ENCODE measurements at places on chromosomes 11 and 22. TPM values are rescaled to one million over a fixed set of nuclear protein-coding genes. Genes with fewer than 3 reads are reported as not detected.

DNA sequence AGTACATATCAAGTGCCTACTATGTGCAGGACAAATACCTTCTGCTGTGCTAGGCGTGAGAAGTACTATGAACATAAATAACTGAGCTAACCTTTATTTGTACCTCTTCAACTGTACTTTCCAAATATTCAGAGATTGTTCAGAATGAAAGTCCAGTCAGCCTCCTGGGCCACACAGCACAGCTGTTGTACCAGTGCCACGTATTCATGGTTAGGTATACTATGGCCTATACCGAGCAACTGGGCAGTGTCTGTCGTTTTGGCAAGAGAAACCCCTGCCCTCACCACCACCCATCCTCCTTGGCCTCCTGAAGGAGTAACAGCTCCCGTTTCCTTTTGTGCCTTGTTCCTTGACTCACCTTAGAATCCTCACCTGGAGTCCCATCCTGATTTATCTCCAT, 53.0 kb downstream of the RASSF10 start:
- no peak for DNase-seq
- H3K27ac ChIP-seq = no peak overlapping the region
- H3K4me1 ChIP-seq = no peaks in the 10 kb centered on the region

GRCh38 chr11:73236854-73237253, 18.8 kb downstream of the P2RY2 start:
- H3K4me1 ChIP-seq = no peaks in the 10 kb centered on the region
- peak; percentile 37 for DNase-seq
- H3K4me3 ChIP-seq = no peak overlapping the region
- no peaks in the 10 kb centered on the region for H3K27me3 ChIP-seq
- H3K27ac ChIP-seq = no peak overlapping the region

- H3K4me3 ChIP-seq = no peak overlapping the region
- no peak for DNase-seq
- H3K27ac ChIP-seq = no peak overlapping the region
- H3K4me1 ChIP-seq = no peaks in the 10 kb centered on the region
- no peaks in the 10 kb centered on the region for H3K36me3 ChIP-seq
Measured at GRCh38 chr11:2072551-2073261, 66.5 kb downstream of the IGF2 start.

DNA sequence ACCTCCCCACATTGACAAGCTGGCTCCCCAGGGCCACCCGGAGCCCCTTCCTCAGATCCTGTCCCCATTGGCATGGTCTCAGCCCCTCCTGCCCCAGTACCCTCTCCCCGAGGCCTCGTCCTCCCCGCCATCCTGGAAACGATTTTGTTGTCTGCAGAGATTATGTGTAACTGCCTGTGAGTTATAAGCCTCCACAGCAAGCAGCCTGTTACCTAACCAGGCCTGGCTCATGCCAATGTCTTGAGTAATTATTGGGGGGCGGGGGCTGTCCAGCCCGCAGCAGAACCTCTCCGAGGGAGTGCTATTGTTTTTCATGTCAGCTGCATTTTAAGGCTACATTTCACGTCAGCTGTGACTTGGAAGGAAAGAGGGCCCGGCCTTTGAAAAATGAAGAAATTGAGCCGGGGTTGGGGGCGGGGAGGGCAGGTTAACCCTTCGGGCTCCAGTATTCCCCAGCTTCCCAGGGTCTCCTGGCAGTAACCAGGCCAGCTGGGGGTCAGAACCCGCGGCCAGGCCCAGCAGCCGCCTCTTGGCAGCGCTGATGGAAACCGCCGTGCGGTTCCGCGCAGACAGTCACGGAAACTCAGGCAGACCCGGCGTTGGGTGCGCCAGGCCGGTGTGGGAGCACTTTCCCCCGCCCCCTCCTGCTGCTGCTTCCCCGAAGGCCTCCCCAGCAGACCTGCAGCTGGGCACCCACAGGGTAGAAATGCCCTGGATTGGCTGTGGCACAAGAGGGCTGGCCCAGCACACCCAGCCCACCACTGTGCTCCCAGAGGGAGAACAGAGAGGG, 59.5 kb downstream of the CDKN1C start:
- no peaks in the 10 kb centered on the region for H3K4me1 ChIP-seq
- no peaks in the 10 kb centered on the region for H3K27me3 ChIP-seq
- DNase-seq = no peak
- H3K27ac ChIP-seq = no peak overlapping the region
- no peak overlapping the region for H3K4me3 ChIP-seq
- H3K36me3 ChIP-seq = no peaks in the 10 kb centered on the region

DNA sequence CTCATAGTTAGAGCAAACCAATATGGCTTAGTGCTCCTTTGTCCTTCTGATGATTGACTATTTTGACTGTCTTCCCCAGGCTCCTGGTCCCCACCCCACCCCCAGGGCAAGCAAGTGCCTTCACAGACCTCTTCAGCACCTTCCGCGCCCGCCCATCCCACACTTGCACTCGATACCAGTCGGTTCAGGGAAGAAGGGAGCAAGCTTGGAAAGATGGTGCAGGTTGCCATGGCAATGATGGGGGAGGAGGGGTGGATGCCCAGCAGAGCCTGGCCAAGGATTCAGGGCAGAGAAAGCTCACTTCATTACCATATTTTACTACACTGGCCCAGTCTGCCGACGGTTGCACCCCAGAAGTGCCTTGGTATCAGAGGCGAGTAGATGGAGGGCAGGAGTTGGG, 2.2 kb downstream of the TMEM132A start:
- H3K27me3 ChIP-seq = peaks cover 8% of the 10 kb centered on the region
- peaks cover 22% of the 10 kb centered on the region for H3K36me3 ChIP-seq

DNA sequence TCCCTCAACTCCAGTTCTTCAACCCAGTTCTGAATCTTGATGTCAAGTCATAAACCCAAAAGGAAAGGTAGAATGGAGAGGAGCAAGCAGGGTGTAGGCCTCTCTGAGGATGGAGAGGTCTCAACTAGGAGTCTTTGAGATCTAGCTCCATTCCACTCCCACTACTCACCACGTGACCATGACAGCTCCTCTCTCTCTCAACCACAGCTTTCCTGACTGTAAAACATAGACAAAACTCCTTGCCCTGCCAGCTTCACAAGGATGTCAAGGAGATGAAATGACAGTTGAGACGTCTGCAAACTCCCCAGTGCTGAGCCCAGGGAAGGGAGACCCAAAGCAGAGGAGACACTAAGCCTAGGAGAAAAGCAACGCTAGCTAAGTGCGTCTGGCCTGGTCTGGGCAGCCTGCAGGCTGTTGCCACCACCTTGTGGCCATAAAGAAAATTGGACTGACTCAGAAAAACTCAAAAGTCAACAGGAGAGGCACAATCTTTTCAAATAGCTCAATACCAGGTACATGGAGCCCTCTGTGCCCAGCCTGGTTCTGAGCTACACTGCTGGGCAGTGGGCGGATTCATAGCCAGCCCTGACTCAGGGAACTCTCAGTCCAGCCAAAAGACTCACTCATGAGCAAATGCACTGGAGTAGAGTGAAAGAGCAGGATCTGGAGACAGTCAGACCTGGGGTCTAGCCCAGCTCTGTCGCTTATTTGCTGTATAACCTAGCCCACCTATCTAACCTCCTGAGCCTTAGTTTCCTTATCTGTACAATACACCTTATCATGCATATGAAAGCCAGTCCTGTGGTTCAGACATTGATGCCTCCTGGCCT, 3.4 kb downstream of the CLPB start:
- H3K4me1 ChIP-seq = peaks cover 20% of the 10 kb centered on the region
- H3K27me3 ChIP-seq = no peaks in the 10 kb centered on the region
- no peak overlapping the region for H3K4me3 ChIP-seq
- no peak overlapping the region for H3K27ac ChIP-seq
- peak; percentile 74 for DNase-seq
- H3K36me3 ChIP-seq = peaks cover 6% of the 10 kb centered on the region

GRCh38 chr11:111631024-111631665, 28.9 kb downstream of the SIK2 start:
- H3K4me3 ChIP-seq = peak overlapping the region; percentile 17
- H3K36me3 ChIP-seq = no peaks in the 10 kb centered on the region
- DNase-seq = no peak
- no peak overlapping the region for H3K27ac ChIP-seq
- H3K4me1 ChIP-seq = peaks cover 8% of the 10 kb centered on the region

- H3K27ac ChIP-seq = no peak overlapping the region
- H3K36me3 ChIP-seq = no peaks in the 10 kb centered on the region
- no peak for DNase-seq
- no peaks in the 10 kb centered on the region for H3K4me1 ChIP-seq
Measured at GRCh38 chr11:122235615-122236014, 119.6 kb upstream of the BLID start.

- H3K27me3 ChIP-seq = no peaks in the 10 kb centered on the region
- no peak for DNase-seq
- no peak overlapping the region for H3K4me3 ChIP-seq
- H3K4me1 ChIP-seq = peaks cover 74% of the 10 kb centered on the region
Measured at GRCh38 chr22:50014053-50014501, 1.5 kb upstream of the IL17REL start.

- no peaks in the 10 kb centered on the region for H3K4me1 ChIP-seq
- H3K27me3 ChIP-seq = no peaks in the 10 kb centered on the region
- H3K27ac ChIP-seq = no peak overlapping the region
- DNase-seq = peak; percentile 20
- no peak overlapping the region for H3K4me3 ChIP-seq
Measured at GRCh38 chr11:33753304-33753967, 17.2 kb upstream of the CD59 start.

GRCh38 chr11:126456783-126457542, 101.5 kb downstream of the ST3GAL4 start:
- no peaks in the 10 kb centered on the region for H3K4me1 ChIP-seq
- H3K4me3 ChIP-seq = no peak overlapping the region
- DNase-seq = no peak
- H3K27ac ChIP-seq = no peak overlapping the region

- peak overlapping the region; percentile 11 for H3K27ac ChIP-seq
- no peaks in the 10 kb centered on the region for H3K36me3 ChIP-seq
- H3K4me3 ChIP-seq = no peak overlapping the region
- no peaks in the 10 kb centered on the region for H3K27me3 ChIP-seq
Measured at GRCh38 chr22:45246060-45246985, 5.6 kb upstream of the KIAA0930 start.

DNA sequence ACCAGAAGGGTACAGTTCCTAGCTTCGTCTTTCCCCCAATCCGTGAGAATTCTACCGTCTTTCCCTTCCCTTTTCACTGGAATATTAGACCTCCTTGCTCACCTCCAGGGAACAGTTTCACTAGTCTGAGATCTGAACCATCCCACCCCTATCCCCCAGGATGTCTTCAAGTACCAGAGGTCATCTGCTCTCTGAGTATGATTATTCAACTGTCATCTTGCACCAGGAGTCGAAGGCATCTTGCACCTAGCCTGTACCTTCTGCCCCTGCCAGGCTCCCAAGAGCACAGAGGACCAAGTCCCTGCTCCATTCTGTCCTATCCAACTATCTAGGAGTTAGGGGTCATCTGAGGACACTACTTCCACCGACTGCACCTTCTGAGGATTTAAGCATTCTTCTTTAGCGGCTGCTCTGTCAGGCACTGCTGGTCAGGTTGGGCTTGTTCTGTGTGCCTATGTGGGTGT, 804 bp downstream of the ACER3 start:
- H3K4me1 ChIP-seq = peaks cover 25% of the 10 kb centered on the region
- H3K36me3 ChIP-seq = no peaks in the 10 kb centered on the region
- H3K27me3 ChIP-seq = no peaks in the 10 kb centered on the region
- no peak overlapping the region for H3K27ac ChIP-seq
- DNase-seq = no peak
- peak overlapping the region; percentile 55 for H3K4me3 ChIP-seq

DNA sequence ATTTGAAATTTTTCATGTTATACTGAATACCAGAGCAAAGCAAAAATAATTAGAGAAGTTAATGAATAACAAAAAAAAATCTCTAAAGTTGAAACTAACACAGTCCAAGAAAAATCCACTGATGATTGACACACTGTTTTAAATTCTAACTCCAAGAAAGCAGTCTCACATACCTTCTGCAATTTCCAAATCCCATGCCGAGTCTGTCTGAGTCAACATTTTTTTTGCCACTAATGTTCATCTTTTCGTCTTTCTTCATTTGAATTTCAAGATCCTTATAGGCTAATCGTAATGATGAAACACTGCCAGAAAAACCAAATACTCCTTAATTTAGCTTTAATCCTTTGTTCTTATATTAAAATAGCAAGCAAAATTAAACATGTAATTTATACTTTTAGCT, 39.5 kb downstream of the ARFGAP3 start:
- H3K27ac ChIP-seq = no peak overlapping the region
- H3K4me1 ChIP-seq = no peaks in the 10 kb centered on the region
- H3K4me3 ChIP-seq = no peak overlapping the region
- H3K36me3 ChIP-seq = peaks cover 36% of the 10 kb centered on the region
- DNase-seq = no peak
- H3K27me3 ChIP-seq = no peaks in the 10 kb centered on the region

GRCh38 chr11:25449091-25449490, 882.8 kb upstream of the ANO3 start:
- no peak overlapping the region for H3K4me3 ChIP-seq
- no peaks in the 10 kb centered on the region for H3K4me1 ChIP-seq
- no peak for DNase-seq
- H3K27ac ChIP-seq = no peak overlapping the region
- no peaks in the 10 kb centered on the region for H3K27me3 ChIP-seq
- H3K36me3 ChIP-seq = no peaks in the 10 kb centered on the region

DNA sequence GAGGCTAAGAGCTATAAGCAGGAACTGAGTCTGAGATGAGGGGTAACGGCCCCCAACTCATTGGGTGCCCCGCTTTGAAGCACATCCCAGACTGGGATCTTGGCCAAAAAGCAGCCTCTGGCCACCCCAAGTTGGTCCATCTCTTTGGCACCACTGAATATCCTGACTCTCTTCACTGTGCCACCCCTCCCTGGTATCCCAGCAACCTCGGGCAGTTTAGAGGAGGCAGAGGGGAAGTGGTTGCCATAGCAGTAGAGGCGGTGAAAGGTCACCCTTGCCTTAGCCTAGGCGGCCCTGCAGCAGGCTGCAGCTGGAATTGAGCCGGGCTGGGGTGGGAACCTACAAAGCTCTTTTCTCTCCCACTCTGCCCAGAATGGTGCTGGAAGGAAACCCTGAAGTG, 1.1 kb downstream of the PELI3 start:
- peak overlapping the region; percentile 61 for H3K4me3 ChIP-seq
- peaks cover 22% of the 10 kb centered on the region for H3K4me1 ChIP-seq
- H3K27ac ChIP-seq = peak overlapping the region; percentile 52
- peak; percentile 60 for DNase-seq

DNA sequence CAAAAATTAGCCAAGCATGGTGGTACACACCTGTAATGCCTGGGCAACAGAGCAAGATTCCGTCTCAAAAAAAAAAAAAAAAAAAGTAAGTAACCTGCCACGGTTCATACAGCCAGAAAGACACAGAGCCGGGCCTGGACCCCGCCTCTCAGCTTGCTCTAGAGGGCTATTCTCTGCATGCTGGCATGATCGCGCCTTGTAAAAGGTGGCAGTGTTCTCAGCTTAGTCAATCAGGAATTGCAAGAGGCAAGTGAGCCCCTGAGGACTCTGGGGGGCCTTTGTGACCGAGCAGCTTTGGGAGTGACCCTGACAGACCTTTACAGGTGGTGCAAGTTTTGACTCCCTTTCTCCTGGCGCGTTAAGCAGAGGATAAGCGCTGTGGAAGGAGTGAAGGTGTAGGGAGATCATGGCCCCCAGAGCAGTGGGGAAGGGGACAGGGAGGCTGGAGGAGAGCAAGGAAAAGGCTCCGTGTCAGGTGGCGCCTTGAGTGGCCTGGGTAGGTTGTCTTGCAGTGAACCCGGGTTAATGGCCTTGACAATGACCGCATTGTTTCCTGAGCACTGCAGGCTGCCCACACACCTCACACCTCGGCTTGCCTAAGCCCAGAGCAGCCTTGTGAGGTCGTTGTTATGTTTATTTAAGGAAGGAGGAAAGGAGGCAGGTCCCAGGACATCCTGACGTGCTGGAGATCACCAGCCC, 48.9 kb downstream of the CDPF1 start:
- no peak overlapping the region for H3K27ac ChIP-seq
- H3K4me3 ChIP-seq = no peak overlapping the region
- H3K27me3 ChIP-seq = no peaks in the 10 kb centered on the region

The ANKK1 gene
- polyA plus RNA-seq = 0.34 TPM

The GSC2 gene
- not detected for polyA plus RNA-seq

The SLC22A12 gene
- polyA plus RNA-seq = not detected

The OR8H2 gene
- not detected for polyA plus RNA-seq

The C11orf91 gene
- polyA plus RNA-seq = not detected

The SHISAL1 gene
- polyA plus RNA-seq = not detected
